Epithelial cell of prostate (primary cell): ENCODE measurements at places on chromosomes 7 and 10.

GRCh38 chr7:83836028-83836427 lies 187.1 kb upstream of the SEMA3E start:
- DNase-seq: no peak

DNA sequence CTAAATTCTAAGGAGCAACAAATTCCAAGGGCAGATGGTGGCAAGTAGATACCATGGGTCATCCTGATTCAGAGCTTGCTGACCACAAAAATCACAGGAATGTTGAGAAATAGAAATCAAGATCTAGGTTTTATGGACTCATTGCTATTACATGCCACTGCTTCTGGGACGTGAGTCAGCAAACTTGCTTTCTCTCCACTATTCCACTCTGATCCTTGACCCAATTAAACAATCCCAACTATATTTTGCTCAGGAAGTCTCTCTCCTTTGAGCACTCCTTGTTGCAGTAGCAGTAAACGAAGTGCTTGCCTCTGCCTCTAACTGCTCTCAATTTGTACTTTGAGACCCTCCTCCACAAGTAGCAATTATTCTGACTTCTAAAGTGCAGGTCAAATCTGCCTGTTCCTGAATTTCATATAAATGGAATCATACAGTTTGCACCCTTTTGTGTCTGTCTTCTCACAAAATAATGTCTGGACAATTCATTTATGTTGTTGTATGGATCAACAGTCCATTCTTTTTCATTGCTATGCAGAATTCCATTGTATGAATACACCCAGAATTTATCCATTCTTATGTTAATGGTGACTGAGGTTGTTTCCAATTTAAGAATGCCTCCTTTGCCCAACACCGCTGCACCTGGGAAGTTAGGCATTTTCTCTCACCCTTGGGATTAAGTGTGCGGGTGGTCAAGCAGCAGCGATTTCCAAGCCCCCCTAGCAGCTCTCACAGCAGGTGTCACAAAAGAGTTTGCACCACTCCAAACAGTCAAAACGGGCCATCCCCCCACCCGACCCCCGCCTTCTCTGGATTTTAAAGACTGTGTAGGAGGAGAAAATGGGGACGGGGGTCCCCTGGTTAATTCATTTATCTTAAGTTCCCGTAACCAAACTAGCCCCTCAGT lies 35.9 kb downstream of the ACSM6 start:
- DNase-seq: peak; percentile 90

DNA sequence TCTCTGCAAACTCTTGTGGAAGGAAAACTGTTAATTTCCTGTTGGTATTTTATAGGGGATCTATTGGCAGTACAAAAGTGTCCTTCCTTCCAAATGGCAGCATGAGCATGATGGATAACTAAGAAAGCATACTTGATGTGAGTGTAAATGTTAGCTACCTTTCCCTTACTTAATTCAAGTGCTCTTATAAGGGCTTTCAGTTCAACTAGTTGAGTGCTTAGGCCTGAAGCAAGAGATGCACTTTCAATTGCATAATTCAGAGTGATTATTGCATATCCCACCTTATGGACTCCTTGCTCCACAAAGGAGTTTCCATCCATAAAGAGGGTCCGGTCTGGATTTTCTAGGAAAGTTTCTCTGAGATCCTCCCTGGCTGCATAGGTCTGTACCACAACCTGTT lies 56.3 kb upstream of the CYP2C8 start:
- DNase-seq: no peak

DNA sequence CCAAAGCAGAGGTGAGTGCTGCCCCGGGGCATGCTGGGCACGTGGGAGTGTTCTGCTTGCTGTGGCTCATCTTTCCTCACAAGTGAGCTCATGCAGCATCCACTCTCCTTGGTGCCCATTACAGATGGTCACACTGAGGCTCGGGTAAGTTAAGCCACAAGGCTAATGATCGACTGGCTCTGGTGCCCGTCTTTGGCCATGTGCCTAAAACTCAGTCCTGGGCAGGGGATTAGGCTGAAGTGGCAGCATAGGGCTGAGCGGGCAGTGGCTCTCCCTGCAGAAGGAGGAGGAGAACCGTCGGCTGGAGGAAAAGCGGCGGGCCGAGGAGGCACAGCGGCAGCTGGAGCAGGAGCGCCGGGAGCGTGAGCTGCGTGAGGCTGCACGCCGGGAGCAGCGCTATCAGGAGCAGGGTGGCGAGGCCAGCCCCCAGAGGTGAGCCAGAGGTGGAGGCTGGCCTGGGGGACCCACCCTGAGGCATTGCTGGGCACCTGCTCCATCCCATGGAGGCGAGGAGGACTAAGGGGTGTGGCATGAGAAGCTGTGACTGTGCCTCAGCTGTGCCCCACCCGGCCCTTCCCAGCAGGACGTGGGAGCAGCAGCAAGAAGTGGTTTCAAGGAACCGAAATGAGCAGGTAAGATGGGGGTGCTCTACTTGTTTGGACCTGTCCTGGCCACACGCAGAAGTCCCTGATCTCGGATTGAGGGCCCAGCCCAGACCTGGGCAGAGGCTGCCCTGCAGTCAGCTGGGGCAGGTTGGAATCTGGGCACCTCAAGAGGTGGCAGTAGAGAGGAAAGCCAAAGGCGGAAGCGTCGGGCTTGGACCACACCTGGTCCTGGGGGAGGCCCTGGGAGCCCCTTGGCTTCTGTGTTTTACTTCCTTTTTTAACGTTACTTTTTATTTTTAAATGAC lies 7.3 kb downstream of the PGAM2 start:
- DNase-seq: peak; percentile 50

DNA sequence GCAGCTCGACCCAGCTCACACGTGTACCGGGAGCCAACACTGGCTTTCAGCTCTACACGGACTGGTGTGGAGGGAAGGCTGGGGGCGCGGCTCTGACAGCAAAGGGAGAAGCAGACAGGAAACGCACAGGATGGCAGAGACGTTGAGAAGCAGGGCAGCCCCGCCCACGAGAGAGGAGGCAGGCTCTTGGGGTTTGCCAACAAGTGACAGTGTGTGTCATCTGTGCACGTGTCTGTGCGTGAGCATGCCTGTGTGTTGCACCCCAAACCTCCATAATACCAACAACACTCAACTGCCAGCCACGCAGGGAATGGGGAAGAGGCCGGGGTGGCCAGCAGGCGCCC lies 64.4 kb upstream of the PDGFA start:
- DNase-seq: no peak

- DNase-seq: peak; percentile 34
Measured at GRCh38 chr7:94823947-94824346, 83.4 kb upstream of the PPP1R9A start.
